ENCODE measurements at places on chromosomes 2 and 18. TPM values are rescaled to one million over a fixed set of nuclear protein-coding genes. Genes with fewer than 3 reads are reported as not detected.
A peak's percentile ranks its signal among the peaks of the same experiment; 100 is the strongest.

DNA sequence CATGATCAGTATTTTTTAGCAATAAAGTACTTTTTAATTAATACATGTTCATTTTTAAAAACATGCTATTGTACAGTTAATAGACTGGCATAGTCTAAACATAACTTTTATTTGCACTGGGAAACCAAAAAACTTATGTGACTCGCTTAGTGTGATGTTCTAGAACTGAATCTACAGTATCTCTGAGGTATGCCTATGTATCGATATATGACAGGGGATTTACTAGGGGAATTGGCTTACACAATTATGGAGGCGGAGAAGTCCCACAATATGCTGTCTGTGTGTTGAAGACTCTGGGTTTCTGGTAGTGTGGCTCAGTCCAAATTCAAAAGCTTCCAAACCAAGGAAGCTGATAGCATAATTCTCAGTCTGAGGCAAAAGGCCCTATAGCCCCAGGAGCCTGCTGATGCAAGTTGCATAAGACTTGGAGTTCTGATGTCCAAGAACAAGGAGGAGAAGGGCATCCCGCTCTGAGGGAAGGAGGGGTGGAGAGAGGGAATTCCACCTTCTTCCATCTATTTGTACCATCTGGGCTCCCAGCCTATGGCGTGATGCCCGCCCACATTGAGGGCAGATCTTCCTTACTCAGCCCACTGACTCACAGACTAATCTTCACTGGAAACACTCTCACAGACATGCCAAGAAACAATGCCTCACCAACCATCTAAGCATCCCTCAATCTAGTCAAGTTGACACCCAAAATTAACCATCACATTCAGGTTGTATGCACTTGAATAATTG, 27.5 kb downstream of the ZNF638 start:
- no peak for DNase-seq
- H3K27me3 ChIP-seq, result no peaks in the 10 kb centered on the region
- H3K36me3 ChIP-seq, result peaks cover 50% of the 10 kb centered on the region
- H3K4me1 ChIP-seq, result peaks cover 15% of the 10 kb centered on the region
- H3K27ac ChIP-seq, result peak overlapping the region; percentile 30
- no peak overlapping the region for H3K4me3 ChIP-seq

GRCh38 chr18:27824841-27825681, 351.9 kb downstream of the CDH2 start:
- no peaks in the 10 kb centered on the region for H3K36me3 ChIP-seq
- no peak overlapping the region for H3K27ac ChIP-seq
- no peak overlapping the region for H3K4me3 ChIP-seq
- H3K4me1 ChIP-seq, result no peaks in the 10 kb centered on the region

- H3K27me3 ChIP-seq, result no peaks in the 10 kb centered on the region
- H3K4me1 ChIP-seq, result no peaks in the 10 kb centered on the region
- H3K4me3 ChIP-seq, result no peak overlapping the region
- no peaks in the 10 kb centered on the region for H3K36me3 ChIP-seq
Measured at GRCh38 chr2:141280037-141280436, 850.8 kb downstream of the LRP1B start.

DNA sequence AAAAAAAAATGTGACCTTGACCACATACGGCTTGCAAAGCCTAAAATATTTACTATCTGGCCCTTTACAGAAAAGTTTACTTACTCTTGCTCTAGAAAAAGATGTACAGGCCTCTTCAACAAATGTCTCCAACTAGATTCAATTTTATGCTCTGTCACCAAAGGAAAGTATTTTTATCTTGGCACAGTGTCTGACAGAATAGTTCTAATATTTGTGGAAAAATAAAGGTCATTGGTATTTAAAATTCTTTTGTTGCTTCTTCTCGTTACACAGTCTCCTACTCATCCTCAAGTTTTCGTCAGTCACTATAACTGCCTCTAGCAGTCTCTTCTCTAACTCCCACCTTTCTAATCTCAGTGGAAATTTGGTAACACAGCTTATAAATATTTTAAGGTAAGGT, 1.4 kb downstream of the RBKS start:
- no peak overlapping the region for H3K4me3 ChIP-seq
- peak; percentile 6 for DNase-seq
- peaks cover 44% of the 10 kb centered on the region for H3K4me1 ChIP-seq
- H3K36me3 ChIP-seq, result peaks cover 9% of the 10 kb centered on the region

GRCh38 chr2:15673919-15674636, 82.4 kb downstream of the DDX1 start:
- H3K27me3 ChIP-seq, result no peaks in the 10 kb centered on the region
- DNase-seq, result no peak
- no peak overlapping the region for H3K4me3 ChIP-seq
- H3K4me1 ChIP-seq, result no peaks in the 10 kb centered on the region
- no peaks in the 10 kb centered on the region for H3K36me3 ChIP-seq

DNA sequence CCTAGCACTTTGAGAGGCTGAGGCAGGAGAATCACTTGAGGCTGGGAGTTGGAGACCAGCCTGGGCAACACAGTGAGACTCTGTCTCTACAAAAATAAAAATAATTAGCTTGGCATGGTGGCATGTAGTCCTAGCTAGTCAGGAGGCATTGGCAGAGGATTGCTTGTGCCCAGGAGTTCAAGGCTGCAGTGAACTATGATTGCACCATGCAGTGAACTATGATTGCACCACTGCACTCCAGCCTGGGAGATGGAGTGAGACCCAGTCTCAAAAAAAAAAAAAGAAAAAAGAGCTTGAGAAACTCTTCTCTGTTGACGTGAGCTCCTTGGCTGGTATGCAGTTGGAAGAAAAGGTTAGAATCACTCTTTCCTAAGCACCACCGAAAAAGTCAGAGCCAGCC, 125.1 kb upstream of the TNP1 start:
- no peak for DNase-seq
- peaks cover 15% of the 10 kb centered on the region for H3K27me3 ChIP-seq
- H3K27ac ChIP-seq, result no peak overlapping the region
- H3K36me3 ChIP-seq, result no peaks in the 10 kb centered on the region
- H3K4me1 ChIP-seq, result no peaks in the 10 kb centered on the region

DNA sequence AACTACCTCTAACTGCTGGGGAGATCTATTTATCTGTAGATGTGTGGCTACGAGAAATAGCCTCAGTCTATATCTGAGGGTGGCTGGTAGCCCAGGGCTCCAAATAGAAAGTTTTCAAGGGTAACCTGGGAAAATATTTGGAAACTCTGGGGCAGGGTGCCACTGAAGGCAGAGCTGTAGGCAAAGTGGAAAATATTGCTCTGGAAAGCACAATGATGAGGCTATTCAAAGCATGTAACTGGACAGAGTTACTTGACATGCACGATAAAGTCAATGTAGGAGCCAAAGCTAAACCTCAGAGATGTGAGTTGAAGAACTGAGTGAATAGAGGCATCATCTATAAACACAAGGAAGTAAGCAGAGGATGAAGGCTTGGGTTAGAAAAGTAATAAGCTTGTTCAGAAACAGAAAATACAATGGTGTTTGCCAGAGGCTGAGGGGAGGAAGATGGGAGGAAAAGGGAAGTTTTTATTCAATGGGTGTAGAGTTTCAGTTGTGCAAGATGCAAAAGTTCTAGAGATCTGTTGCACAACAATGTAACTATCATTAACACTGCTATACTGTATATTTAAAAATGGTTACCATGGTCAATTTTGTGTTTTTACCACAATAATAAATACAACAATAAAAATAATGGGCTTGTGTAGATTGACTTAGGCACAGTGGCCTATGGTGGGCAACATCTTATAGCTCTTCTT, 171.6 kb downstream of the MBD2 start:
- H3K27me3 ChIP-seq, result peaks cover 2% of the 10 kb centered on the region
- H3K4me3 ChIP-seq, result no peak overlapping the region
- no peak for DNase-seq
- no peaks in the 10 kb centered on the region for H3K36me3 ChIP-seq
- H3K27ac ChIP-seq, result no peak overlapping the region
- peaks cover 2% of the 10 kb centered on the region for H3K4me1 ChIP-seq

DNA sequence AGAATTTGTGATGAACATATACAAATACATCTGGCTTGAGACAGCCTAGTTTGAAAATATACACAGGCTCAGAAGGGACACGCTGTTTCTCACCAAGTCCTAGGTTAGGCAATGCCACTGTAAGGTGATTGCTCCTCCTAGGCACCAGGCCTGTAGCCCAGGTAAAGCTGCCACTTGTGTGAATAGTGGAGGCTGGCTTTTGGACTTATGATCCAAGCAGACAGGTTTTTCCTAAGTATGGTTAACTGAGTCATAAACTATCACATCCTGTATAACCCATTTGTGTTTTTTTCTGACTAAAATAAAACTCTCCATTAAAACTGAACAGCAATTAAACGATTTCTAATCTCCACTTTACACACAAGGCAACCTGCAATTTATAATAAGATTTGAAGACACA, 81.0 kb downstream of the SEMA4F start:
- peak; percentile 37 for DNase-seq
- no peak overlapping the region for H3K4me3 ChIP-seq
- H3K36me3 ChIP-seq, result no peaks in the 10 kb centered on the region

- no peak overlapping the region for H3K27ac ChIP-seq
- no peaks in the 10 kb centered on the region for H3K4me1 ChIP-seq
- no peak for DNase-seq
- no peaks in the 10 kb centered on the region for H3K36me3 ChIP-seq
- peaks cover 2% of the 10 kb centered on the region for H3K27me3 ChIP-seq
- H3K4me3 ChIP-seq, result no peak overlapping the region
Measured at GRCh38 chr2:180716186-180717180, 263.9 kb upstream of the UBE2E3 start.

DNA sequence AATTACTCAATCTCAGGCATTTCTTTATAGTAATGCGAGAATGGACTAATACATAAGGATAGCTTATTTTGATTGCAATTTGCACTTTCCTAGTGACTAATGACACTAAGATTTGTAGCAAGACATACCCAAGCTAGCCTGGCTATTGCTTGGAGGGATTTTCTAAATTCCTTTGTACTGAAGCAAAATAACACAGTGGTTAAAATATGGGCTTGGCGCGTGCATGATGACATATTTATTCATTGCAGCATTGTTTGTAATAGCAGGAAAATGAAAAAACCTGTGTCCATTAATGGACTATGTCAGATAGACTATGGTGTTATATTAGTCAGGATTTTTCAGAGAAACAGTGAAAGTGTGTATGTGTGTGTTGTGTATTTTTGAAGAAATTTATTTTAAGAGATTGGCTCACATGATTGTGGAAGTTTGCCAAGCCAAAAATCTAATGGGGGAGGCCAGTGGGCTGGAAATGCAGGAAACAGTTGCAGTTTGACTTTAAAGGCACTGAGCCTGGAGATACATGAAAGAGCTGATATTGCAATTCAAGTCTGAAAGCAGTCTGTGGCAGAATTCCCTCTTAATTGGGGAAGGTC, 16.7 kb upstream of the LAPTM4A start:
- DNase-seq, result no peak
- no peak overlapping the region for H3K4me3 ChIP-seq
- H3K27me3 ChIP-seq, result peaks cover 3% of the 10 kb centered on the region
- no peak overlapping the region for H3K27ac ChIP-seq

DNA sequence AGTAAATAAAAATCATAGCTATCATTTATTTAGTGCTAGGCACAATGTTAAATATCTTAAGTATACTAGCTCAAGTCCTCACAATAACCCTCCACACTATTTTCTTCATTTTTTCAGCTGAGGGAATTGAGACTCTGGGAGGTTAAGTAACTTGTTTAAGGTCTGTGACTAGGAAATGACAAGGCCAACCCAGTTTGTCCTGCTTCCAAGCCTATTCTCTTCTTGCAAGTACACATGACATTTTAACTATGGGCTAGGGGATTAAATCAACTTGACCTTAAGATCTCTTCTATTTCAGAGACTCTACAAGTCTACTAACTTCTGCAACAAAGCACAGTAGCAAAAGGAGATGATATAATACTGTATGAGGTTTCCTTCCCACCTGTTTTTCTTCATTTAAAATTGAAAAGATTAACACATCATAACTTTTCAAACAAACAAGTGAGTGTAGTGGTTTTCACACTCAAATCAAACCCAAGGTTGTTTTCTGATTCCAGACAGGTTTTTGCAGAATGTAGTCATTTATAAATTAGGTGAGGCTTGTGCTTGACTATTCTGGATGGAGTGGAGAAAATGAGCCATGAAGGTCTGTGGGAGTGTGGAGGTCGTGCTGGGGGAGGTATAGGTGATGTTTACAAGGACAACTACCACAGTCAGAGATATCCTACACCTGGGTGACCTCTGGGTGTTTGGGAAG, 57.0 kb downstream of the CD28 start:
- H3K36me3 ChIP-seq, result peaks cover 70% of the 10 kb centered on the region
- peaks cover 63% of the 10 kb centered on the region for H3K4me1 ChIP-seq
- no peak overlapping the region for H3K4me3 ChIP-seq
- H3K27ac ChIP-seq, result peak overlapping the region; percentile 89
- DNase-seq, result peak; percentile 70

DNA sequence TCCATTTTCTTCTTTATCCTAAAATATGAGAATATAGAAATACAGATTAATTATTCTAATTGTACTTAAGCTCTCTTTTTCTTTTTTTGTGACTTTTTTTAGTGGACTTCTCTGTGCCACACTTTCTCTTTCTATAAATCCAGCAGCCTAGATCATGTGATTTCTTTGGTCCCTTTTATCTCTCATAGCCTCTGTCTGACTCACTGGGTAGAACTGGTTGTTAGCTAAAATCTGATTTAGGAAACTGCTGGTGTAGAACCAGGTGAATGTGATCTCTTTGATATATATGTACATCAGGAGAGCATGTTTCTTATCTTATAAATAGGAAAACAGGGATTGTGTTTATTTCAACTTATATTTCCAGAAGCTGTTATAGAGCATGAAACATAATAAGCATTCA, 54.9 kb downstream of the VRK2 start:
- H3K27ac ChIP-seq, result no peak overlapping the region
- no peaks in the 10 kb centered on the region for H3K27me3 ChIP-seq
- no peak for DNase-seq
- peaks cover 4% of the 10 kb centered on the region for H3K4me1 ChIP-seq

- peaks cover 11% of the 10 kb centered on the region for H3K4me1 ChIP-seq
- no peak overlapping the region for H3K4me3 ChIP-seq
- peaks cover 31% of the 10 kb centered on the region for H3K36me3 ChIP-seq
- no peak for DNase-seq
Measured at GRCh38 chr2:224538561-224539138, 46.5 kb downstream of the CUL3 start.

- peak overlapping the region; percentile 73 for H3K27ac ChIP-seq
- H3K36me3 ChIP-seq, result peaks cover 43% of the 10 kb centered on the region
- H3K4me3 ChIP-seq, result peak overlapping the region; percentile 1
- no peak for DNase-seq
Measured at GRCh38 chr2:197137231-197137630, 173.3 kb downstream of the ANKRD44 start.

The LBX2 gene
- 0.36 TPM for total RNA-seq

The CROCC2 gene
- not detected for total RNA-seq

The CHRND gene
- total RNA-seq, result not detected

The CYP27A1 gene
- not detected for total RNA-seq

The ALPP gene
- not detected for total RNA-seq

The HOXD13 gene
- total RNA-seq, result not detected

The SERPINB11 gene
- not detected for total RNA-seq

The COL4A4 gene
- not detected for total RNA-seq

The CHRNG gene
- total RNA-seq, result not detected

The GBX2 gene
- total RNA-seq, result not detected

The MAPRE2 gene
- 52.5 TPM for total RNA-seq

The ANKRD30BL gene
- total RNA-seq, result not detected

Measured in activated CD4-positive, alpha-beta T cell treated with anti-CD3 and anti-CD28 coated beads, Interleukin-2, amount 10 ng/mL, durations not matched to agents 24 days and 14 days (primary cell).